ENCODE measurements at places on chromosomes 4 and X.
A peak's percentile ranks its signal among the peaks of the same experiment; 100 is the strongest.

DNA sequence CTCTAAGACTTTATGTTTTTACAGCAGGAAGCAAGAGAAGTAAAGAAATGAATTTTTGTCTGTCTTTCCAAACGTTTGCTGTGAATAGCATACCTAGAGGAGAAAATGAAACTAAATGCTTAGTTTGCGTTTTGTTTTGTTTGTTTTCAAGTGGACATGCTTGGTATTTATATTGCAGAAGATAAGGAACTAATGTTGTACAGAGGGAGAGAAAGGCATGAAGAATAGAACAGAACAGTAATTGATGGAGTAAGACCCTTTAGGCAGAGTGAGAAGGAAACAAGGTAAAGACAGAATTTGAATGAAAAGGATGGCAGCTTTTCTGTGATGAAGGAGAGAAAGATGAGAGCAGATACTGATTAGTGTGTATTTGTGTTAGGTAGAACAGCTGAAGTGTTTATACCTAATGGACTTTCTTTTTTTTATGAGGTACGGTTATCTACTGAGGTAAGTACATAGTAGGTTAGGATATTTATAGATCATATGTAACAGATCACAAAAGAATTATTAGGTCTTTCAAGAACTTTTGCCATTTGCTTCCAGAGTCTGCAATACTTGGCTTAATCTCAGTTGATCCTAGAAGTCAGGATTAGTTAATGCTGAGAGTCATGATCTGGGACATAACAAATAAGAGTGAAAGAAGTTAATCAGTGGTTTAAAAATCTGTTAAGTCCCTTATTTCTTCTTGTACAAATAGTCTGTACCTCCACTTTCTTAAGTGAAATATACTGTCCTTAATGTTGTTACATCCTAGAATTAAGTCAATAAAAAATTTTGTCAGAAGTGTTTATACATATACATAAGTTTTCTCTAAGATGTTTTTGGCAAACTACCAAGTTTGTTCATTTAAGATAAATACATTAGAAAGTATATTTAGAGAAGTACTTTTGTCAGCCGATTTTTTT, 36.8 kb downstream of the FABP2 start:
- no peak for DNase-seq

GRCh38 chrX:34656842-34657725, at the start of gene TMEM47:
Gene TMEM47, minus strand, starts transcription at chrX:34657285. Its CDS starts 256 bp downstream, at chrX:34657029.
- DNase-seq: peak; percentile 74

GRCh38 chr4:128440923-128441322, 153.3 kb upstream of the PGRMC2 start:
- no peak for DNase-seq

GRCh38 chrX:143435916-143436315, 81.4 kb downstream of the SPANXN3 start:
- DNase-seq: no peak

DNA sequence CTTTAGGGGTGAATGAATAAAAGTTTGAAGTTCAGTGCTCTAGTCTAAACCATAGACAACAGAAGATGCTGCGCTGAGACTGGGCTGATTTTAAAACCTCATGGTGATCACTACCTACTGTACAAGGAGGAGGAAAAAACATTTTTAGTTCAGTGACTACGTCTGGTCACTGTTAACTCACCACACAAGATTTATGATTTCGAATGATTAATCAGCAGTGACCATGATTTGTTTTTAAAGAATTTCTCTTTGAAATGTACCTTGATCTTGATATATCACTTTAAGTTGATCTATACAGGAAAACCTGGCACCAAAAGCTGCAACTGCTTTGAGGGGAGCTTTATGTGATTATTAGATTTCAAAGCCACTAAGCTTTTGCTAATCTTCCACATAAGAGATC, 286.3 kb downstream of the PDGFC start:
- DNase-seq: no peak

Data from dermis microvascular lymphatic vessel endothelial cell (primary cell).